Kidney epithelial cell (primary cell): ENCODE measurements at places on chromosomes 3 and 15. TPM values are rescaled to one million over a fixed set of nuclear protein-coding genes. Genes with fewer than 3 reads are reported as not detected.

CYP8B1 gene
- not detected in 2 replicates for total RNA-seq

FAM81A gene
- 0.75 and 2.2 TPM in 2 replicates for total RNA-seq

GPR27 gene
- total RNA-seq, result 7.5 and 8.9 TPM in 2 replicates

DNA sequence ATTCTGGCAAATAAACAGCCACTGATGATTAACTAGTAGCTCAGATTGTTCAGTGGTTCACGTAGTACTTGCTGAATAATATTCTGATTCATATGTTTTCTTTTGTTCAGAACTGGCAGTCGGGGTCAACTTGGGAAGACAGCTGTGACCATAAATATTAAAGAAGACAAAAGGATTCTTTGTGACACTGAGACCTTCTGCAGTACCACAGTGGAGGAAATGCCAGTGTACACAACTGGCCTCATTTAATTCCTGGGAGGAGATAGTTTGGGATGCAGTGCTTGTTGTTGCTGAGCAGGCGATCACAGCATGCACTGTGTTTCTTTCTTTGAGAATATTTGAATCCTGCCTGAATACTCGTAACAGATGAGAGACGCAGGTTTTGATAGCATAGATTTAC, 26.7 kb upstream of the MCF2L2 start:
- peak; percentile 12 for DNase-seq

DNA sequence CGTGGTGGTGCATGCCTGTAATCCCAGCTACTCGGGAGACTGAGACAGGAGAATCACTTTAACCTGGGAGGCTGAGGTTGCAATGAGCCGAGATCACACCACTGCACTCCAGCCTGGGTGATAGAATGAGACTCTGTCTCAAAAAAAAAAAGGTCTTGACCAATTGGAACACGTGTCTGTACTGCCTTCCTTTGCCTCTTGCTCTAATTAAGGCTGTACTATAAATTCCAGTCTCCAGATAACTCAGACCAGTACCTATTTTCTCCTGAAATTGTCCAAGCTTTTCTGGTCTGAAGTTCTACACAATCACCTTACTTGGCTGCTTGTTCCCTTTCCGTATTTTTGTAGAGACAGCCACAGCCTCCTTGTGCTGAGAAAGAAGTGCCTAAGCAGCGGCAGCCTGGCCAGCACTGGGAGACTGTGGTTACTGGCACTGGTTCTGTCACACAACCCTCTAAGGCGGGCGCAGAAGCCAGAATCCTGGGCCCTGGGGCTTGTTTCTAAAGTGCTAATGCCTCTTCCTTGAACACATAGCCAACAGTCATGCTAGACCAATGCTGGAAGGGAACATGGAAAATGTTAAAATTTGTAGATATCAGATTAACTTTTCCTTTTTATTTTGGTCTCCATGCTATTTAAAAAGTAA, 6.2 kb upstream of the CEP70 start:
- DNase-seq, result no peak

GRCh38 chr15:93467337-93467736, 378.3 kb upstream of the RGMA start:
- peak; percentile 82 for DNase-seq

DNA sequence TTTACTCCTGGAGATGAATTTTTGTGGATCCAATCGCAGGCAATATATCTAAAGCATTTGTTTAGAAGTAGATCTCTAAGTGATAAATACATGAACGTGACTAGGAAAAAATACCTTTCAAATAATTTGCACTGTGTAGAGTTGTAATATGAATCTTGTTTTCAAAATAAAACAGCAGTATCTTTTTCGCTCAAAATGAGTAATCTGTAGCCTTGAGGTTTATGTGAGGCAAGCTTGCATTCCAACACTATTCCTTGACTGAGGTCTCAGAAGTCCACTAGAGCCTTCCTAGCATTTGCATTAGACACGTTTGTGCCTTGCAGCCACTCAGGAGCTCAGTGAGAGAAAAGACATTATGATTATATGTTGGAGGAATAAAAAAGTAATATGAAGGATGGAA, 138.3 kb upstream of the ROBO1 start:
- no peak for DNase-seq
